ENCODE measurements at places on chromosomes 2 and 18. TPM values are rescaled to one million over a fixed set of nuclear protein-coding genes. Genes with fewer than 3 reads are reported as not detected.

DNA sequence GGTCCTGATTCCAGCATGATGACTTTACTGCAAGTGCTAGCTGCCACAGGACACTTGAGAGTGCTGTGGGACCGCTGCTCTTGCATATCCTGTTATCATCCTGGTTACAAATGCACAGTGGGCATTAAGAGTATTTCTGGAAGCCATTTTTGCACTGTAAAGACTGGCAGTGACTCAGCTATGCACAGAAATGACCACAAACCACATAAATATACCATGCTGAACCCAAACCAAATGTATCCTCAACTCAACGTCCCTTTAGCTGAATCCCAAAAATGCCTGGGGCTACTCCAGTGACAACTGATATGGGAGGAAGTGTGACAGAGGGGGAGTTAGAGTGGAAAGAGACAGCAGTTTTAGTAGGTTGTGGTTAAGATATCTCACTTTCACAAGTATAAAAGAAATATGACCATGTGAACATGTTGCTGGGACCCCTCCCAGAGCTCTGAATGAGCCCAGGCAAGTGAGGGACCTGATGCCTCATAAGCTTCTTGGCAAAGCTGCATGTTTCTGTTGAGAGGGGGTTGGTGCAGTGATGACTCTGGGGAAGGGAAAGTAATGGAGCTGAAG is 37.3 kb downstream of the RHBDD1 start:
- no peak for DNase-seq

DNA sequence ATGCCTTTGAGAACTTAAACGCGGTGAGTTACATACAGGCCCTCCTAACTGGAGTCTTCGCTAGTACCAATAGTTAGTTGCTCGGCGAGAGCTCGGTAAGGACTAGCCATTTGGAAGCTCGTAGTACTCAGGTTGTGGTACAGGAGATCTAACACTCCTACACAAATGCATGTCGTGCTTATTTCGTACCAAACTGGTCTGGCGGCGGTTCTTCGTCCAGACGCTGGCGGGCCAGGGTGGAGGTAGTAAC is 346 bp upstream of the VRK2 start:
- no peak for DNase-seq

DNA sequence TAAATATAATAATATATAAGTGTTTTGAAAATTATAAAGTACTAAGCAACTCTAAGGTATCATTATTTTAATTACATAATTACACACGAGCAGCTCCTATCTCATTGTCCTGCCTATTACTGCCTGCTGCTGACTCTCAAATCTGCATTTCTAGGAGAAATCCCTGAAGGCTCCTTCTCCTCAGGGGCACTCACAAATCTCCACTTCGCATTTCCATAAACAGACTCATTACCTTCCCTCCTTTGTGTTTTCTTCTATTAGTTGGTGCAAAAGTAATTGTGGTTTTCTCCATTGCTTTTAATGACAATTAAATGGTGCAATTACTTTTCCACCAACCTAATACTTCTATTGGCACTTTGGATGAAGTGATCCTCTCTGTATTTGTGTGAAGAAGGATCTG is 135.0 kb upstream of the HNMT start:
- no peak for DNase-seq

DNA sequence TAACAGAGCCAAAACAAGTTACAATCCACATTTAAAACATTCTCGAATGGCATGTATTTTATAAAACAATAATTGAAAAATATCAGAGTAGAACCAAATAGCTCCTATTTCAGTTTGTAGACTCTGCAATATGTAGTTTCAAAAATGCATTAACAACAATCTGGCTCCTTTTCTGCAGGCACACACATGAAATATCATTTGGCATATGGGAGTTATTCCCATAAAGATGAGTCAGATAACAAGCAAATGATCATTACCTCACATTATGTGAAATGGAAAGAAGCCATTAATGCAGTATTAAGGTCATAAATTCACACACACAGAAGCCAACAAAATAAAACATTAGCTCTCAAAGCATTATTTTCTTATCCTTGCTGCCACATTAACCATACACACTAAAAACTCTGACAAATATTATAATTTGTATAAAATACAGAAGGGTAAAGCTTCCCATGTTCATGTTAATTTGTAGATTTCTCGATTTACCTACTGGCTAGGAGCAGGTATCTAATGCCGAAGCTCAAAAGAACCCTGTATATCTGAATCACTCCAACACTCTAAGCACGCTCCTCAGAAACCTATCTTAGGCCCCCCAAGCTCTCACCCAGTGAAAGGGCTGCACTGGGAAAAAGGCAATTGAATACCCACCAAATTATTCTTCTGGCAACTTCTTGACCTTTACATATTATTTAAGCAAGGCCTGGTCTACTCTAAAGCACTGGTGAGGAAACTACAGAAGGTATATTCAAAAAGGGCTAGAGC is 13.8 kb downstream of the NBAS start:
- no peak for DNase-seq

GRCh38 chr2:197011021-197011417 is 84.5 kb upstream of the PGAP1 start:
- DNase-seq, result no peak

DNA sequence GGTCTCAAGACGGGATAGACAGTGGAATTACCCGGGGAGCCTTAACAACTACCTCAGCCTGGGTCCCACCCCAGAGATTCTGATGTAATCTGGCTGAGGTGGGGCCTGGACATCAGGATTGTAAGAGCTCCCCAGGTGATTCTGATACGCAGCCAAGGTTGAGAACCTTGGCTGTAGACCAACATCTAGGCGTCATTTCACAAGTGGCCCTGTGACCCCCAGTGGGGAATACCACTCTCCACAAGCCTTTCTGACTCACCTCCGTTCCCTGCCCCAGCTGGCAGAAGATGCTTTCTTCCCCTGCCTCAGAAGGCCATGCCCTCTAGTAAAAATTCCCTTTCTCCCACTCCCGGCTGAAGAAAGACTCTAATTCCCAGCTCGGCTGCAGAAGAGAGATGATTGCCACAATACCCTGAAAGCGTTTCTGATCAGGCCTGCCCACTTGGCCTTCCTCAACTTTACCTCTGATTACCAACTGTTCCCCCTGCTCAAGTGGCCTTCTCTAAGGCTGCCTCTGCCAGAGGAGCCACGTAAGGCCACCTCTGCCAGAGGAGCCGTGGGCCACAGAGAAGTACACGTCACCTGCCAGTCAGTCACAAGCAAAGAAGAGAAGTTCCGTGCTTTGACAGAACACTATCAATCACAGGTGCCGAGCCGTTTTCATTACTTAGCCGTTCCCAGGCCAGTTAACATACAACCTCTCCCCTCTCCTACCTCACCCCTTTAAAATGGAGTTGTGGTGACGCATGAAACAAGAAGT is 116.8 kb upstream of the PKDCC start:
- DNase-seq, result no peak

DNA sequence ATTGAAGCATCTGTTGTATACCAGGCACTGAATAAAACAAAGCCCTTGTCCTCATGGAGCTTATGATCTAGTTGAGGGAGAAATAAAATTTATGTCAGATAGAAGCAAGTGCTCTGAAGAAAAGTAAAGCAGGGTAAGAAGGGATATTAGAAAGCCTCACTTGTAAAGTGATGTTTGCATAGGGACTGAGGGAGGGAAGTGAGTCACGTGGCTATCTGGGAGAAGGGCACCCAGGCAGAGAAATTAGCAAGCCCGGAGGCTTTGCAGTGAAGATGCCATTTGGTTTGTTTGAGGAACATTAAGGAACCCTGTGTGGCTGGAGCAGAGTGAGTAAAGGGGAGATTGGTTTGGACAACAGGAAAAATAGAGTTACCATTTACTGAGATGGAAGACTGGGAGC is 52.1 kb downstream of the RBBP8 start:
- DNase-seq, result no peak

- no peak for DNase-seq
These were observed 49.6 kb downstream of the COL5A2 start for GRCh38 chr2:189129971-189130370.

DNA sequence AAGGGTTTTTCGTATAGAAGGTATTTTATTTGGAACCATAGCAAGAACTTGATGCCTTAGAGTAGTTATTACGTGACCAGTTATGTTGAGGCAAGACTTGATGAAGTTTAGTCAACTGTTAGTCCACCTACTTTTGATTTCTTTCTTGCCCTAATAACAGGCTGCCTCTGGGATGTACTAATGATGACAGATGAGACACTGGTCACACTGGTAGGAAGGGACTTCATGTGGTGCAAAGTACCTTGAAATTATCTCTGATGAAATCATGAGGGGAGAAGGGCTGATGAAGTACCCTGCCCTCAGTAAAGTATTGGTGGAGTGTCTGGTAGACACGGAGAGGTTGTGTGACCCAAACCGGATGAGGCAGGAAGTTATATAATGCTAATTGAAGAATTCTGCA is 5.4 kb downstream of the DIS3L2 start:
- no peak for DNase-seq

GRCh38 chr2:200976710-200977109 is 13.2 kb upstream of the ORC2 start:
- DNase-seq, result no peak

- peak; percentile 51 for DNase-seq
These were observed 767 bp downstream of the RHOB start for GRCh38 chr2:20447437-20448245.

DNA sequence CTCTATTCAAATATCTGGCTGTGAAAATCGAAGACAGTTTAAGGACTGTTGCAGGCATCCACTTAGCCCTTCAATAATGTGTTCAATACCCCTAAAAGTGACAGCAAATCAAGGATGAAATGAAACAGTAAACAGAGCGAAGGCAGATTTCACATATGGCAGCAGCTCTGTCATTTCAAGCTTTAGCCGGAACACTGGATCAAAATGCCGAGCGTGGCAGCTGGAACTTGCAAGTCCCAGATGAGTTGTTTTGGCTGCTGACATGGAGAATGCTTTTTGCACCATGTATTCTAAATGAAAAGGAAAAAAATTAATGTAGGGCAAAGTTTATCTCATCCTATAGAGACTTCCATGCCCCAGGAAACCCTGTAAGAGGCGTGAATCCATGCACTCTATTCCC is 18.0 kb downstream of the LRRC30 start:
- no peak for DNase-seq

DNA sequence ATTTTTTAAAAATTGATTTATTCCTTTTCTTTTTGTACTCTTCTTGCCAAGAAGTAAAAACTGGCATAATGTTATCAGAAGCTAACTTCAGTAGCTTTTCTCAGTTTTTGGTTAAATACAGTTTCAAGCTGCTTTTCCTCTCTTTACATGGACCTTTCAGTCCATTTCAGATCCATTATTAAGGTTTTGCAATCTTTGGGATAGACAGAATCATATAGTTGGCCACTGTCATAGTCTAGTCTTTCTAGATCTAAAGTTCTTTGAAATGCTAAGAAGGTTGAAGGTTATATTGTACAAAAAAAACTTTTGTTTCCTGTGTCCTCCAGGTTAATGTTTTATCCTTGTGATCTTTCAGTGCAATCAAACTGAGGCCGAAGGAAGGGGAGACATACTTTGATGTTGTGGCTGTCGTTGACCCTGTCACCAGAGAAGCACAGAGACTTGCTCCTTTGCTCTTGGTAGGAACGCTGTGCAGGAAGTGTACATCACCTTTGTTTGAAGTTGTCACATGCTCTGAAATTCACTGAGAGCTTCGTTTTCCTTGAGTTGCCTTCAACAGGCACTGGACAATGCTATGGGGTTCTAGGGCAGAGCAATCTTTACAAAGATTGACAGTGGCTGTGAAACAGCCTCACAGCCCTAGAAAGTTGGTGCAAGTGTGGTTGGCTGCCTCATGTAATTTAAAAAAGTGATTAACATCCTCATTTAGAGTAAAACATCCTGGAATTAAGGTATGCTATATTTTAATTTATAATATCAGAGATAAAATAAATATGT is 79.1 kb downstream of the UGGT1 start:
- no peak for DNase-seq

- no peak for DNase-seq
These were observed 110.9 kb downstream of the NAB1 start for GRCh38 chr2:190759749-190760213.

GRCh38 chr2:10215393-10215935 is 87.2 kb upstream of the HPCAL1 start:
- DNase-seq, result no peak

GRCh38 chr2:176491172-176491904 is 222.1 kb downstream of the MTX2 start:
- peak; percentile 32 for DNase-seq

GRCh38 chr2:217981084-217981730 is 21.6 kb downstream of the TNS1 start:
- DNase-seq, result no peak

GRCh38 chr2:214244847-214245246 is 166.0 kb upstream of the VWC2L start:
- no peak for DNase-seq

- DNase-seq, result no peak
These were observed 125.1 kb downstream of the TTC27 start for GRCh38 chr2:32752952-32753351.

DNA sequence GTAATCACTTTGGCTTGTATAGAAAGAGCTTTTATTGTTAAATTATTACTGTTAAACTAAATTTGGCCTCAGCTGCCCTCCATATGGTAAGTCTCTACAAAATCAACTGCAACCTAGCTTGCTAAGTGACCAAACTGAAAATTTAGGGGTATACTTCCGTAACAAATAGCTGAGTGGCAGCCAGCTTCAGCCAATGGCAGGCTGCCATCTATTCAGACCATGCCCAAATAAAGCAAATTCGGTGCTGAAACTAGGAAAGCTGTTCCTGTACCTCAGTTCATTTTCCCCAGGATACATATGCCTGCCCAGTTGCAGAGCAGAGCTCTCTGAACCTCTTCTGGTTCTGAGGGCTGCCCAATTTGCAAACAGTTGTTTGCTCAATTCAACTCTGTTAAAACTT is 94.8 kb downstream of the EML6 start:
- no peak for DNase-seq

DNA sequence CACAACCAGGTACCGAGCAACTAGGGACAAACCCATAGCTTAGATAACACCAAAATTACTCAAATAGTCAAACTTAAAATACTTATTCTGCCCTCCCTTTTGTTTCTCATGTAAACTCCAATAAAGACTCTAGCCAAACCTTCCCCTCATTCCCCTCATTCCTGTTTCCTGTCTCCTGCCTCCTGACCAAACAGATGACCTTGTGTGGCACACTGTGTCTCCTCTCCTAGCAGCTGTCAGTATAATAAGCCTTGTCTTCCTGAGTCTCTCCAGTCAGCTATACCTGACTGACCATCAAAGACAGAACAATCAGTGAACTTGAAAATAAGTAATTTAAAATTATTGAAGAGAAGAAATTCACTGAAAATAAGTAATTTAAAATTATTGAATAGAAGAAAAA is 14.3 kb downstream of the SULT1C4 start:
- no peak for DNase-seq

SCN3A gene
- 315 TPM for total RNA-seq

DNAJC5G gene
- total RNA-seq, result not detected

DSG3 gene
- 0.16 TPM for total RNA-seq

PLB1 gene
- total RNA-seq, result 2.3 TPM

FEV gene
- total RNA-seq, result not detected

KLHL41 gene
- 4.1 TPM for total RNA-seq

RRM2 gene
- total RNA-seq, result 4.8 TPM

RGPD4 gene
- not detected for total RNA-seq
